ENCODE measurements at places on chromosomes 6 and 20.

- no peak for DNase-seq
Measured at GRCh38 chr20:29300579-29301551, 1956.6 kb upstream of the DEFB115 start.

- no peak for DNase-seq
Measured at GRCh38 chr6:53440336-53440945, 91.7 kb upstream of the ELOVL5 start.

DNA sequence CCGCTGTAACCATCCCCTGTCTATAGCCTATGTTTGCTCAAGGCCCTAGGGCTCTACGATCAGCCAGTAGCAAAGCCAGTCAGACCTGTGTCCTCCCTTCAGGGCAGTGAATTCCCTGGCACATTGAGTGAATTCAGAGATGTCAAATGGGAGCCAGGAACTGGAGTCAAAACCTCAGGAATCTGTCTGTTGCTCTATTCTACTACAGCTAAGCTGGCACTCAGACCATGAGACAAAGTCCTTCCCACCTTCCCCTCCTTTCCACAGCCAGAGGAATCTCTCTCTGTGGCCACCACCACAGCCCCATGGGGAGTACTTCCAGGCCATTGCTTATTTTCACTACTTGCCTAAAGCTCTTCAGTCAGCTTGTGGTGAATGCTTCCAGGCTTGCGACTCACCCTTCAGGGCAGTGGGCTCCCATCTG is 82.0 kb downstream of the PKIB start:
- no peak for DNase-seq

- DNase-seq = no peak
Measured at GRCh38 chr20:58048096-58048702, 180.3 kb downstream of the ANKRD60 start.
